ENCODE measurements at places on chromosomes 6 and 20. TPM values are rescaled to one million over a fixed set of nuclear protein-coding genes. Genes with fewer than 3 reads are reported as not detected.
A peak's percentile ranks its signal among the peaks of the same experiment; 100 is the strongest.

DNA sequence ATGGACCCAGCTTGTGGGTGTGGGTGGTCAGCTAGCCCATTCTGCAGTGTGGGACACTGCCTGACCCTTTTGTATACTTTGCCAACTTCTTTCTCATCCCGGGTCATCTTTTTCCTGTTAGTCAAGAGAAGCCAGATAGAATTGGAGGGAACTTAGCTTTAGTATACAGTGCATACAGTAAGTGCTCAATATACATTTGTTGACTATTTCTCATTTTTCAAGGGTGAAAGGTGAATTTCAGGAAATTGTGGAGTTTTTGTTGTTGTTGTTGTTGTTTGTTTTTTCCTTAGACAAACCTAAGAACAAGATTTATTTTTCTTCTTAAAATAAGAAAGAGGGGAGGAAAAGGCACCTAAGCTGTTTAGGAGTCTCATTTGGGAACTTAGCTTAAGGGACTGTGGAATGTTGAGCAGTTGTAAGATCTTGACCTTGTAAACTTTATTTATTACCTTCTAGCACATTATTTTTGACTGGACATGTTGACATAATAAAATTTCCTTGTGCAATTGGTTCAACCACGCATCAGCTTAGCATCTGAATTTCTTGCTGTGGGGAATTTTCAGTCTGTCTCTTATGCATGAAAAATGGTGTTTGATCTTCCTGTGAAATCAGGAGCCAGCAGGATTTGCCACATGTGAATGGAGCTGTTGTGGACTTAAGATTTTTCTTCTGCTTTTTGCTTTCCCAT lies 113.6 kb downstream of the ARID1B start:
- H3K4me3 ChIP-seq: no peak overlapping the region
- no peak for DNase-seq
- H3K4me1 ChIP-seq: no peaks in the 10 kb centered on the region
- peaks cover 4% of the 10 kb centered on the region for H3K36me3 ChIP-seq

GRCh38 chr6:138726066-138726756 lies 47.4 kb upstream of the CCDC28A start:
- H3K4me1 ChIP-seq: no peaks in the 10 kb centered on the region
- H3K36me3 ChIP-seq: no peaks in the 10 kb centered on the region
- H3K27me3 ChIP-seq: no peaks in the 10 kb centered on the region
- no peak for DNase-seq

GRCh38 chr6:73943411-73943810 lies 247.4 kb downstream of the CD109 start:
- no peaks in the 10 kb centered on the region for H3K36me3 ChIP-seq
- no peaks in the 10 kb centered on the region for H3K4me1 ChIP-seq
- DNase-seq: no peak
- no peak overlapping the region for H3K27ac ChIP-seq

DNA sequence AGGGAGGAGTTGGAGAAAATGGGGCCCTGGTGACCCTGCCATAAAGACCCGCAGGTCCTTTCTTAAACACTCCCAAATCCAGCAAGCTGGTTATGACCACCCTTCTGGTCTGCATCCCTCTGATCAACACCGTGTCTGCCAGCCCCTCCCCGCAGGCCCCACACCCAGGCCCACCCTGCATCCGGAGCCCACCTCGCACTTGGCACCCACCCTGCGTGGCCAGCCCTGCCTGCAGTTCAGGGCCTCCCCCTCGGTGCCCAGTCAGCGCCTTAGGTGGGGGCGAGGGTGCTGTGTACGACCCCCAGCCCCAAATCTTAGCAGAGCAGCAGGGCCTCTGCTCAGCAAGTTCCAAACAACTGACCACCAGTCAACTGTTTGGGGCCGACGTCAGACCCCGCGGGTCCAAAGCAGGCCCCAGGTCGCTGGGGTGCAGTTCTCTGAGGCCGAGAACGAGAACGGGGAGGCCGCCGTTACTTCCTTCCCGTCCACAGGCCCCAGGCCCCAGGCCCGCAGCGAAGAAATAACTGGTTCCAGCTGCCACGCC lies 1.2 kb downstream of the ACSS1 start:
- H3K36me3 ChIP-seq: no peaks in the 10 kb centered on the region
- H3K4me1 ChIP-seq: peaks cover 21% of the 10 kb centered on the region
- H3K27ac ChIP-seq: peak overlapping the region; percentile 98
- H3K27me3 ChIP-seq: no peaks in the 10 kb centered on the region

- no peaks in the 10 kb centered on the region for H3K36me3 ChIP-seq
- no peak for DNase-seq
- H3K4me1 ChIP-seq: peaks cover 5% of the 10 kb centered on the region
- no peak overlapping the region for H3K4me3 ChIP-seq
- H3K27me3 ChIP-seq: peaks cover 4% of the 10 kb centered on the region
- H3K27ac ChIP-seq: no peak overlapping the region
Measured at GRCh38 chr20:57249772-57250171, 16.7 kb downstream of the BMP7 start.

- no peaks in the 10 kb centered on the region for H3K36me3 ChIP-seq
- no peak overlapping the region for H3K4me3 ChIP-seq
- no peaks in the 10 kb centered on the region for H3K27me3 ChIP-seq
- no peak overlapping the region for H3K27ac ChIP-seq
Measured at GRCh38 chr20:49559411-49560081, 8.4 kb downstream of the PTGIS start.

- no peaks in the 10 kb centered on the region for H3K27me3 ChIP-seq
- no peaks in the 10 kb centered on the region for H3K36me3 ChIP-seq
- no peak overlapping the region for H3K4me3 ChIP-seq
- no peaks in the 10 kb centered on the region for H3K4me1 ChIP-seq
- DNase-seq: no peak
Measured at GRCh38 chr6:129696843-129697242, 13.1 kb downstream of the ARHGAP18 start.

- no peak overlapping the region for H3K4me3 ChIP-seq
- H3K36me3 ChIP-seq: peaks cover 10% of the 10 kb centered on the region
- peaks cover 4% of the 10 kb centered on the region for H3K4me1 ChIP-seq
- H3K27ac ChIP-seq: no peak overlapping the region
- no peaks in the 10 kb centered on the region for H3K27me3 ChIP-seq
Measured at GRCh38 chr6:24659561-24659960, 7.1 kb downstream of the TDP2 start.

The B3GAT2 gene
- total RNA-seq: 1.3 TPM

The SLC12A5 gene
- total RNA-seq: 0.90 TPM

The SSTR4 gene
- total RNA-seq: not detected

All from thymus (tissue), 14 donors.